Urinary bladder (tissue), 4 donors: ENCODE measurements at places on chromosomes 2 and 18. TPM values are rescaled to one million over a fixed set of nuclear protein-coding genes. Genes with fewer than 3 reads are reported as not detected.

GRCh38 chr2:26067980-26068507 is 34.2 kb downstream of the RAB10 start:
- DNase-seq, result no peak

DNA sequence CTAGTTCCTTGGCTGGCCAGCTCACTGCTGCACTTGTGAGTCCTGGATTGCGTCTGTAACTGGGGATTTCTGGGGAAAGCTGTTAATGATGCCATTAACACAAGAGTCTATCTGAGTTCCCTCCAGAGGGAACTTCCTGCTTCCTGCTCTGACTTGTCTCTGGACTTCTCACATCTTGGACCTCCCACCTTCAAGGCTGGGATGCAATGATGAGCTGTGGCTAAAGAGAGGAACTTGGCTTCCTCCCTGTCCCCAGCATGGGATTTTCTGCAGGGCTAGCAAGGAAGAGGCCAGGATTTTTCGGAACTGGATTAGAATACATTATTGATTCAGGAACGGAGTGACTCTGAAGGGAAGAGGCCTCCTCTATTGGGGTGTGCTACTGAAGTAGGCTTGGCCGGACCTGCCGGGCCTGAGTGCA is 155.5 kb downstream of the CLIP4 start:
- no peak for DNase-seq

DNA sequence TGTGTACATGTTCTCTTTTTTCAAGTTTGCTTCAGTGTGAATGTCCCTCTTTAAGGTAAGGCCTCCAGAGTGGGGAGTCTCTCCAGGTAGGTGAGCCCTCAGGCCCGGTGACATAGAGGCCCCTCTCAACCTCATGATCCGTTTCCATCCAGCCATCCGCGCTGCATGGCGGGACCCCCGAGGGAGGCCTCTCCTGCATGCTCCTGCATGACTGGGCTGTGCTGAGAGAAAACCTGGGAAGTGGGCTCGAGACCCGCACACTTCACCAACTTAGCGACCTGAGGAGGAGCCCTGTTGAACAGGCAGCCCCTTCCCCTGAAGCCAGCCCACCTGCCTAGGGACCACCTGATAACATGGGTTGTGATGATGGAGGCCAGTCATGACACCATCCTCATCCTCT is 131.3 kb upstream of the EPAS1 start:
- no peak for DNase-seq

Gene CGREF1
- total RNA-seq, result 4.1 TPM

DNA sequence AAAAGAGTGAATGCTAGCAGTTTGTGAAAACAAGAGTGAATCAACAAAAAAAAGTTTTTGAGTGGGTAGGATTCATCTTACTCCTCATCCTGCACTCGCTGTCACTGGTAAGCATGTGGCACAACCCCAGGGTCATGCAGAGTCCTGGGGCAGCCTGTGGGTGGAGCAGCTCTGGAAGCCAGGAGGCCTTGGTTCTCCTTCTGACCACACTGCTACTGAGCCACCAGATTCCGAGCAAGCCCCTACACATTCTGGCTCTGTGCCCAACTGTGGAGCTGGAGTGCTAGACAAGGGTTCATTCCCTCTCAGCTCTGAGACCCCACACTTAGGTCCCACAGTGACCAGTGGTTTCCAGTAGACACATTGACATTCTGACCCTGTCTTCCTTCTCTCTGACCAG is 670.6 kb downstream of the BCL11A start:
- no peak for DNase-seq

GRCh38 chr2:214264171-214264570 is 146.7 kb upstream of the VWC2L start:
- no peak for DNase-seq
